ENCODE measurements at places on chromosomes 7 and 10.

GRCh38 chr7:15821484-15822427 is 135.3 kb upstream of the MEOX2 start:
- no peak for DNase-seq

GRCh38 chr10:43327986-43328385 is 43.5 kb upstream of the FXYD4 start:
- no peak for DNase-seq

DNA sequence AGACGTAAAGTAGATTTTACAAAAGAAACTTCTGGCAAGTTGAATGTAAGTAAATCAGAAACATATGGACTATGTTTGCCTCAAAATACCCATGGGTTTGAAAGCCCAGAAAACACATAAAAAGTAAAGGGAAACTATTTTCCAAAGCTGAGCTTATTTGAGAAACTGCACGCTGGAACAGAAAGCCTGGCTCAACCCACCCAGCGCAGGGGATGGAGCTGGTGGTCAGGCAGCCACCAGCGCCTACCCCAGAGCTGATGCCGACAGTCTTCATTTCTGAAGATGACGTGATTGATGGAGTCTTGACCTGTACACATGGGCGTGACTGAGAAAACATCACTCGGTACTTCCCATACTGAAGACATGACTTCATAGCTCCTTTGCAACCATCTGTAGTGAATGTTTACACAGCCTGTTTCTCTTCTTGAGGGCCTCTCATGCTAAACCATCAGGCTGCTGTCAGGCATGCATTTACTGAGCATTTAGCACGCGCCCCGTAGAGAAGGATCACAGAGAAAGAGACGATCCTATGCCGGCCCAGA is 232.6 kb upstream of the AUTS2 start:
- no peak for DNase-seq

DNA sequence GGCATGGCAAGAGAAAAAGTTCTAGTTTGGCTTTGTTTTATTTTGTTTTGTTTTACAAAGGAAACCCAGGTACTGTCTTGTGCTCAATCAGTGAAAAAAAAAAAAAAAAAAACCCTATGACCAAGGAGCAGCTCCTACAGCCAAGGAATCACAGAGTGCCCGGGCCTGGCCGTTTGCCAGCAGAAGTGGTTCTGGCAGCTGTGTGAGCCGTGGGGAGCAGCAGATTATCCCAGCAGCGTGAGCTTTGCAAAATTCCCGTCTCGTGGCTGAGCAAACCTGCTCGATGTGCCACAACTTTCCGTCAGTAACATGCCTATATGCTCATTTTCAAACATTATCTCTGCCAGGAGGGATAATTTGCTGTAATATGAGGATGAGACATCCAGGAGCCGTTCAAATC is 293.7 kb downstream of the POU6F2 start:
- no peak for DNase-seq

- DNase-seq = no peak
Measured at GRCh38 chr10:54749623-54750022, 51.4 kb downstream of the PCDH15 start.

DNA sequence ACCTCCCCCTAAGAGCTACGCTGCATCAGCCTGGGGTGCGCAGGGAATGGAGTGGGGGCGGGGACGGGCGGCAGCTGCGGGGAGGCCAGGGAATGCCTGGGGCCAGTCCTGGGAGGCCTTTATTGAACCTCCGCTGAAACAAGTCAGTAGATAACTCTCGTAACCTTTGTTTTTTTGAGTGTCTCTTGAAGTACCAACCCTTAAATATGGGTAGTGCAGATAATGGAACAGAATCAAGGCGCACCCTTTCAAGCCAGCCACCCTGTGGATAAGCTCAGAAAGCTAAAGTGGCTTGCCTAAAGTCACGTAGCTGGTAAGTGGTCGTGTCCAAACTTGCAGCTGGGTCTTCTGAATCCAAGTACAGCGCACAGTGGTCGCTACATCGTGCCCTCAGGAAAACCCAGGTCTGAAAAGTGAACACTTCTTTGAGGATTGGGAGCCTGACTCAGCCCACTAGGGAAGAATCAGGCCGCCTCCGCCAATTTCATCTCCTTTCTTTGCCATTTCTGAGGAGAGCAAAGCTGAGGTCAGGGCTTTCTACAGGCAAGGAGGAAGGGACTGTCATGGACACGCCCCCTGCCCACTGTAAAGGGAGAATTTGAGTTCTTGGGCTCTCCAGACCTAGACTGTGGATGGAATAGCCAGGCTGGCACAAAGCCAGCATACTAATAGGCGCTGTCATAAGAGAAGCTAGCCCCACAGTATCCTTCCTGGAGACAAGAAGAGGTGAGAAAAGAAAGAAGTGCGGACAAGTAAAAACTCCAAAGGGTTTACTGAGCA is 3.2 kb upstream of the EGR2 start:
- DNase-seq = no peak

GRCh38 chr7:100801833-100802568 is 25.3 kb downstream of the EPHB4 start:
- DNase-seq = peak; percentile 66

- no peak for DNase-seq
Measured at GRCh38 chr7:132257253-132257652, 319.0 kb downstream of the PLXNA4 start.

DNA sequence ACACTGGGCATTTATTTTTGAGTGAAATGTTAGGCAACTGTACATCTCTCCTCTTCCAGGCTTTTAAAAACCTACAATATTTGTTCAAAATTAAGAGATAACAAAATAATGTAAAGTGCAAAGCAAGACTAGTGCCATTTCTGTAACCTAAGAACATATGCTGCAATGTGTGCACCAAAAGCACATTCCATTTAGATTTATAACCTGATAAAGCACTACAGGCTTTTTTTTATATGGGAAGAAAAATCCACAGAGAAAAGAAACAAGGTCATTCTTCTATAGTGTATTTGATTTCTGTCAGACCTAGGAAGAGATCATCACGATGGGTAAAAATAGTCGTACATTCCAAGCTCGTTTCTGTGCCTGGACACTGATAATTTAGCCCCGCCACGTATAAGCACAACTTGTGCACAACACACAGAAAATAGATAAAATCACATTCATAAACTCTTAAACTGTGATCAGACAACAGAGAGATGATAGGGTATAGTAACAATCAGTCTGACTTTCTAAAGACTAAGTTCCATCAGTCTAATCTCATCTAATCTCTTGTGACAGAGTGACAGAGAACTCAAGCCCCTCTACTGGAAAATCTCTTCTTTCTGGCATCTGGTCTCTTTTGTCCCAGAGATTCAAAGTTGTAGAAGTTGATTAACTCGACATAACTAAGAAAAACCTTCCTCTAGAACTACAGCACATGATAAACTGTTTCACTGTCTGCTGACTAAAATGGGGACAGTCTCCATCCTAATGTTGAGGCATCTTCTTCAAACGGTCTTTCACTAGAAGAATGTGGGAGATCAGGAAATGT is 6.7 kb downstream of the LAMB1 start:
- no peak for DNase-seq

GRCh38 chr7:16066805-16067459 is 354.4 kb downstream of the CRPPA start:
- no peak for DNase-seq
